ENCODE measurements at places on chromosomes 5 and 9. TPM values are rescaled to one million over a fixed set of nuclear protein-coding genes. Genes with fewer than 3 reads are reported as not detected.
A peak's percentile ranks its signal among the peaks of the same experiment; 100 is the strongest.

The ENTPD2 gene
- total RNA-seq, result not detected

DNA sequence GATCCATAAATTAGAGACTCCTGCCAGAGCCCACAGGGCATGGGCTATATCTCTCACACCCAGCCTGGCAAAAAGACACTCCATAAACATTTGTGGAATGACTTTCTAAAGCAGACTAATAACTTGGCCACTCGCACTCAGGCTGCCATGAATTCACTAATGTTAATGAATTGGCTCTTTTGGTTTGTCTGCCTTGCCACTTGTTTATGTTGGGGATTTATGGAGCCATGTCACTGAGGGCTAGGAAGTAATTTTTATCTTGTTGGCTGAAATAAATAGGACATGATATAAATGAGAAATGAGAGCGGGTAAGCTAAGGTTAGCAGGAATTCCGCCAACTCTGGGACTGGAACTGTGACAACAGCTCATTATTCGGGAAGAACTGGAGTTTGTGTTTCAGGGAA lies 55.2 kb downstream of the DROSHA start:
- DNase-seq, result no peak

The CNOT6 gene
- 21.2 TPM for total RNA-seq

The CDKN2AIPNL gene
- total RNA-seq, result 70.6 TPM

GRCh38 chr5:95611396-95611795 lies 8.5 kb upstream of the GPR150 start:
- DNase-seq, result no peak

The SOX30 gene
- not detected for total RNA-seq

DNA sequence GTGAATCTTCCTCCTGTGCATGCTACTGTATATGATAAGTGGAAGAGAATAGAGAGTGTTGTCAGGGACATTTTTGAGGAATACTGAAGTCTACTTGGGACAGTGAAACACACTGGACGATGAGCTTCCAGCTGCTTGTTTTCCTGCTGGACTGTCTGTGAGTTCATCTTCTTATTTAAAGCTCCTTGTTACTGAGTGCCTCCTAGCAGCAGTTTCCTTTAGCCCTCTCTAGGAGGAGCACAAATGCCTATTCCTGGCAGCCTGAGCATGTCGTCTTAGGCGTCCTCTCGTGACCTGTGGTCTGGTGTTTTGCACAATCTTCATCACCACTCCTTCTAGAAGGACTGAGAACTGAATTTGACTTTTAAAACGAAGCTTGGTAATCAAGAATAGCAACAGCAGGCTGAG lies 43.8 kb downstream of the ANKRD33B start:
- DNase-seq, result peak; percentile 33

DNA sequence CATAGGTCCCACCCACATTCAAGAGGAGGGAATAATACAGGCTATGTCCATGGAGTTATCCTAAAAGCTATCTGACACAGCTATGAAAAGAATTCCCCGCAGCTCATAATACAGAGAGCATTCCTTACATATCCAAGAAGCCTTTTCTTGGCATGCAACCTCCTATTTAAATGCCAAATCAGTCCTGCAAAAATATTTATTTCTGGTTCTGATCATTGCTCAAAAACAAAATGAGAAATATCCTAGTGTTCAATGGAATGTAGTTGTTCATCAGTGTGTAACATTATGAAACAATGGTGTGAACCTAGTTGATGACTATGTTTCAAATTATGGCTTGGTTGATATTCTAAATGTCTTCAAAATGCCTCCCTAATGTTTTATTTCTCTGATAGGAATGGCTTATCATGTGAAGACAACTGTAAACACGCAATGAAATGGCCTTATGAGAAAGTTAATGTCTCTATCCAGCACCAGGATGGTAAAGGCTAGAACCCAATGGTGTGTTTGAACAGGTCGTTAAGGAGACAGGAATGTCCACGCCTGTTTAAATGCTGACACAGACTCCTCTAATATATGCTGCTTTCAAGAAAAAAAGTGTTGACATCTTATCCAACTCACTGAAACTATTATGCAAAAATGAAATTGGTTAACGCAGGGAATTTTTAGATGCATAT lies 126.7 kb upstream of the CDH6 start:
- no peak for DNase-seq

DNA sequence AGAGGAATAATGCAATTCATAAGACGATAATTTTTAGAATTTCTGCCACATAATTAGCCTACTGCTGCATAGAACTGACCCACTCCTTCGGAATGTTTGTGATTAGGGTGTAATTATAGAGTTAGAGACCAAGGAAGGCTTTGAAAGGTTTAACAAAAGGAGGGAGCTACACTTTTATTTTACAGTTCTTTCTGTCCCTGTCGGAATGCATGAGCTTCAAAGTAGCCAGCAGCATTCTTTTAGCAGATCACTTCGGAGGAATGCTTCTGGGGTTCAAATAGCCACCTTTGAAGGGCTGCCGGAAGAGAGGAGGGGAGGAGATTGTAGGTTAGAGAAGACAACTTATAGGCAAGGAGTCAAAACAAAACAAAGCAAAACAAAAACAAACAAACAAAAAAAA lies 168.1 kb downstream of the GRIA1 start:
- no peak for DNase-seq

The CRB2 gene
- total RNA-seq, result 0.26 TPM

- no peak for DNase-seq
Observed at GRCh38 chr5:56451742-56452141, 218.6 kb upstream of the ANKRD55 start.

DNA sequence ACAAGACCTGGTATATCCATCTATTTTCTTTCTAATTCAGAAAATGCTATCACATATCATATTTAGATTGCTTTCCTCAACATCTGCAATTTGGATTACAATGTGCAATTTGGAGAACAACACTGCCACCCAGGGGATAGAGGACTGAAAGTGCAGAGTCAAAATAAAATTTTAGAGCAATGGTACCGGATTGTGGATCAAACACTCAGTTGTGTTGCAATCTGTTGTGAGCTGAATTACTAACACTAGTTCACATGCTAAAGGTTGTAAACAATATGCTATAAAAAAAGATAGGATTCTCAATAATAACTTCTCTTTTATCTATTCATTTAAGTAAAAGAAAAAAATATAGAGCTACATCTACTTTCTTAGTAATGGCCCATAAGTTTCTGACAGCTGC lies 11.9 kb upstream of the SRFBP1 start:
- peak; percentile 43 for DNase-seq

- DNase-seq, result no peak
Observed at GRCh38 chr9:95938724-95939123, 63.2 kb downstream of the ERCC6L2 start.

GRCh38 chr5:155001523-155001922 lies 12.0 kb upstream of the KIF4B start:
- DNase-seq, result no peak

- no peak for DNase-seq
Observed at GRCh38 chr5:146761811-146762210, 116.7 kb downstream of the PPP2R2B start.

DNA sequence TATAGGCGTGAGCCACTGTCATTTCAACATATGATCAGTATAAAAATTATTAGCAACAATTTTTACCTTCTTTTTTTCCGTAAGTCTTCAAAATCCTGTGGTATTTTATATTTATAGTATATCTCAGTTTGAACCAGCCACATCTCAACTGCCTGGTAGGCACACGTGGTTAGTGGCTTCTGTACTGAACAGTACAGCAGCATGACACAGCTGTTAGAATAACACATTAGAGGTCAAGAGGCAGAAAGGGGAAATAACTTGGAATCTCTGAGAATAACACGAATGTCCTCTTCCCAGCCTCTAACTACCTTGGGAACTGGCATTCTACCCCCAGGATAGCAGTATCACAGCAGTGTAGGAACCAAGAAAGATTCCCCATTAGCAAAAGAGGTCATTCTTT lies 108.5 kb upstream of the IQGAP2 start:
- DNase-seq, result no peak

DNA sequence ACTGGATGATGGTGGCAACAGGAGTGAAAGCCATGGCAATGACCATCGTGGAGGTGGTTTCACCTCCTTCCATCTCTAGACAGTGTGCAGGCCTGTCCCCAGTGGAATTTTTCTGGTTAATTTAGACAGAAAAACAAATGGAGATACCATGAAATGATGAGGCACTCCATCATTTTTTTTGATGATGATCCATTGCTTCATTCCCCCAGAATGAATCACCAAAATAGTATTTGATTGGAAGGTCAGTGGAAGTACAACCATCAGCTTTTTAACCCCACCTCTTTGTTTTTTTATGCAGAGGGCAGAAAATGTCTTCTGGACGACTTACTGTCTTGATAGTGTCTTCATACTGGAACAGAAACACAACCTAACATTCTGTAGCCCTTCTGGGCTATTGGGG lies 42.6 kb upstream of the ADRA1B start:
- DNase-seq, result peak; percentile 25

- no peak for DNase-seq
Observed at GRCh38 chr9:83429229-83429628, 109.0 kb downstream of the FRMD3 start.

- DNase-seq, result peak; percentile 82
Observed at GRCh38 chr9:137077010-137077747, at the start of gene UAP1L1. UAP1L1 (plus strand) TSS chr9:137077517; CDS start chr9:137077533, 16 bp downstream.

- no peak for DNase-seq
Observed at GRCh38 chr9:84781458-84781857, 111.9 kb downstream of the NTRK2 start.

DNA sequence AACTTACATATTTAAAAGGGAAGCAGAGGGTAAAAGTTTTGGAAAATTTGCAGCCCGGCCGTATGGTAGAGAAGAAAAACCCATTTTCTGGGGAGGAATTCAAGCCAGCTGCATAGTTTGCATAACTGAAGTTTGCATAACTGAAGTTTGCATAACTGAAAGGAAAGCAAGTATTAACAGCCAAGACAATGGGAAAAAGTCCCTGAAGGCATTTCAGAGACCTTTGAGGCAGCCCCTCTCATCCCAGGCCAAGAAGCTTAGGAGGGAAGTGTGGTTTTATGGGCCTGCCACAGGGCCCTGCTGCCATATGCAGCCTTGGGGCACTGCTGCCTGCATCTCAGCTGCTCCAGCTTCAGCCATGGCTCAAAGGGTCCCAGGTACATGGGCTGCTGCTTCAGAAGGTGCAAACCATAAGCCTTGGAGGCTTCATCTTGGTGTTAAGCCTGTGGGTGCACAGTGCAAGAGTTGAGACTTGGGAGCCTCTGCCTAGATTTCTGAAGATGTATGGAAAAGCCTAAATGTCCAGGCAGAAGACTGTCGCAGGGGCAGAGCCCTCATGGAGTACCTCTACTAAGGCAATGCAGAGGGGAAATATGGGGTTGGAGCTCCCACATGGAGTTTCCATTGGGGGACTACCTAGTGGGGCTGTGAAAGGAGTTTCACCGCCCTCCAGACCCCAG lies 36.9 kb upstream of the CXCL14 start:
- DNase-seq, result no peak

- DNase-seq, result no peak
Observed at GRCh38 chr9:101307524-101308213, 77.1 kb downstream of the BAAT start.

Data from A172 (cell line).